ENCODE measurements at places on chromosomes 1 and 21. TPM values are rescaled to one million over a fixed set of nuclear protein-coding genes. Genes with fewer than 3 reads are reported as not detected.

DNA sequence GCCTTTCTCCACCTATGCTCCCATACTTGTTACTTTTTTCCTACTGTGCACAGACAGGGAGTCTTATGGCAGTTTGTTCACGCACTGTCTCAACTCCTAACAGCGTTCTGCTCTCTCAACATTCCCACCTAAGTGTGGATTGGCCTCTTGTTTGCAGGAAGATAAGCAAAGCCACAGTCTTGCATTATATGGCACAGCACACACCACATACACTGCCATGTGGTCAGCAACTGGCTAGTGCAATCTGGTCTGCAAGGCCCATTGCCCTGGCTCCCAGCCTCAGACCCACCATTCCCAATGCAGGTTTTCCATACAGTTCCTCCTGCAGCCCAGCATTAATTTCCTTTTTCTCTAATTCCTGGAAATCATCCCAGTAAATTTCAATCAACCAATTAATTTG is 38.3 kb upstream of the LAMC2 start:
- no peak for DNase-seq

- DNase-seq: no peak
Observed at GRCh38 chr21:17467392-17467791, 45.5 kb upstream of the CXADR start.

Gene OR2T29
- total RNA-seq: not detected

- DNase-seq: no peak
Observed at GRCh38 chr1:68206848-68207689, 25.3 kb downstream of the WLS start.

DNA sequence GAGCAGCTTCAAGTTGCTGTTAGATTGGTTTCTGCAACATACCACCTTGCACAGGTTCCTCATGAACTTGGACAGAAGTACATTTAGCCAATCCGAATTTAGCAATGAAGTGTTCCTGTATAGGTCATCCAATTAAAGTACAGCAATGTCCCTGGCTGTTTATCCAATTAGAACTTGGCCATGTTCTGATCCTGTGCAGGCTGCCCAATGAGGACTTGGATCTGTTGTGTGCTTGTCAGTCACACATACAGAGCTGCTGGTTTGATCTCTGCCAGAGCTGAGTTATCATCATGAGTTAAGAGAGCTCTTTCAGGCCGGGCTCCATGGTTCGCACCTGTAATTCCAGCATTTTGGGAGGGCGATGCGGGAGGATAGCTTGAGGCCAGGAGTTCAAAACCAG is 22.0 kb upstream of the IFNLR1 start:
- DNase-seq: no peak

DNA sequence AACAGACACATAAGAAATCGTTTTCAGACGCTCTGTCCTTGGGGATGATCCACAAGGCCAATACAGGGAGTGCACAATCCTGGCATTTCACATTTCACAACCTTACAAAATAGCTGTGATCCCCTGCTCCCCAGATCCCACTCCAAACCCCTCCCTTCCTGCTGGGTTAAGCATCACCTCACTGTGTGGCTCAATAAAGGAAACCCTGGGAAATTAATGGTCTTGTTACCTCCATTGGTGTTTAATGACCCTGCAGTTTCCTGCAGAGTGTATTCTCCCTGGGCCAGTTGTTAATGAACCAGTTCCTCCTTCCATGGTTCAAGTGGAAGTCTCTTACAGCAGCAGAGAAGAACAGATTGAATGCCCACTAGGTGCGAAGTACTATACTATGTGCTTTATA is 334.7 kb downstream of the OMA1 start:
- no peak for DNase-seq

DNA sequence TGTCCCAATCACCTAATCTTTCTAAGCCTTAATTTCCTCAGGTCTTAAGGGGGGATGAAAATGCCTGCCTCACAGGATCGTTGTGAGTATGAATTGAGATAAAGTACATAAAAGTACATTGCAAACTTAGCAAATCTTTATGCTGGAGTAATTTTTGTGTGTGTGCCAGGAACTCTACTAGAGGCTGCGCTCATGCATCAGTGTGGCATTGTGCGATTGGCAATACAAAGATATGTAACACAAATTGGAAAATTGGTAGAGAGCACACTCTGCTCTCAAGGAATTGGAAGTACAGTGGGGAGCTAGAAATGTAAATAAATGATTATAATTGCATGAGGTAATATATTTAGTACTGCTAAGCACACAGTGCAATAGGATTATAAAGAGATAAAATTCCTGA is 398.3 kb downstream of the DUSP10 start:
- no peak for DNase-seq

All from epithelial cell of proximal tubule (primary cell).